ENCODE measurements at places on chromosomes 3 and 15.
A peak's percentile ranks its signal among the peaks of the same experiment; 100 is the strongest.

- DNase-seq: peak; percentile 44
Measured at GRCh38 chr3:57889807-57890206, 118.4 kb upstream of the FLNB start.

DNA sequence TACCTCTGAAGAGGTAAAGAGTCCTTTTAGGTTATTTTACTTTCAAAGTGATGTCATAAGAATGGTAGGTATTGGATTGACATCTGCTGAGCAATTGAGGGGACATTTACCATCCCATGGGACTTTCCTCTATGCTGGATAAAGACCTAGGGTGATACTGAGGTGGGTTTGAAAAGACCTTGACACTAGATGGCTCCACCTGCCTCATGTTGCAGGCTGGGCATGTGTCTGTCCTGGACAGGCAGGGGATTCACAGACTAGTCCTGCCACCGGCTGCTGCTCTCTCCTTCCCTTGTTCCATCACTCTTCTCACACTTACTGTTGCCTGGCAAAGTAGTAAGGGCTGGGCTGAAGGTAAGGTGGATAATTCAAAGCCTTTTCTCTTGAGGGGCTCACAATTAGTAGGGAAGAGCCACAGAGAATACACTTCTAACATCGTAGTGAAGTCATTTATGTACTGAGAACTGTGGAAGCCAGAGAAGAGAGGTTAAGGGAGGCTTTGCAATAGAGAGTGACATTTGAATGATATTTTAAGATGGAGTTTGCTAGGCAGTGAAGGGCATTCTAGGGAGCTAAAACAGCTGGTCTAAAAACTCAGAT lies 27.7 kb downstream of the TRAK1 start:
- DNase-seq: no peak

- DNase-seq: no peak
Measured at GRCh38 chr15:91795235-91795634, 58.3 kb upstream of the SLCO3A1 start.

DNA sequence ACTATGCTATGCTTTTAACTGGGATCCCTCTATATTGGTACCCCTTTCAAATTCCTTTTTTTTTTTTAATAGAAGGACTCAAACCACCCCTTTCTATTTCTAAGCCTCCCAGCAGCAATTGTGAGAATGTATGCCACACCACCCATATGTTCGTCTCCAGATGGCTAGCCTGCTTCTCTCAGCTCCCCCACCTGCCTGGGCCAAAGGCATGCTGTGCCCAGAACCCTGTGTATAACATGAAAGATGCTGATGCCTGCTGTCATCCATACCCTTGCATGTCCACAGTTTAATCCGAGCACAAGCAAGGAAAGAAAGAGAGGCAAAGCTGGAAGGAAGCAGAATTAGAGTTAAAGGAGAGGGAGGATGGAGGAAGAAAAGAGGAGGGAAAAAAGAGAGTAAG lies 159.5 kb upstream of the CNTN6 start:
- peak; percentile 79 for DNase-seq

GRCh38 chr3:48607519-48607918 lies 1.9 kb downstream of the UQCRC1 start:
- no peak for DNase-seq

- DNase-seq: no peak
Measured at GRCh38 chr3:169809230-169809795, 3.4 kb upstream of the LRRIQ4 start.

DNA sequence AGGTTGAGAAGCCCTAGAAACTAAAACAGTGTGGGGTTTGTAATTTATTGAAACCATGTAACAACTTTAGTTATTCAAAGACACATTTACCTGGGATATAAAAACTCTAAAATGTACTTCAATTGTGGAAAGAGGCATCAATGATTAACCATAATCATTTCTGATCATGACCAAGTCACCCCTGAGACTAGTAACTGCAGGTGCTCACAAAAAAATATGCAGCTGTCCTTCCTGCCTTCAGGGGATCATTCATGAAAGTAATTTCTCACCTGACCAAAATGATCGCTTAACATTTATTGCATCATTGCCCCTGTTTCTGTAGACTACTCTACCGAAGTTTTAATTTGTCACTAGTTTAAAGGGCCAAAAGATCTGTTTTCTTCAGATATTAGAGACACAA lies 9.0 kb downstream of the ACP3 start:
- DNase-seq: no peak

DNA sequence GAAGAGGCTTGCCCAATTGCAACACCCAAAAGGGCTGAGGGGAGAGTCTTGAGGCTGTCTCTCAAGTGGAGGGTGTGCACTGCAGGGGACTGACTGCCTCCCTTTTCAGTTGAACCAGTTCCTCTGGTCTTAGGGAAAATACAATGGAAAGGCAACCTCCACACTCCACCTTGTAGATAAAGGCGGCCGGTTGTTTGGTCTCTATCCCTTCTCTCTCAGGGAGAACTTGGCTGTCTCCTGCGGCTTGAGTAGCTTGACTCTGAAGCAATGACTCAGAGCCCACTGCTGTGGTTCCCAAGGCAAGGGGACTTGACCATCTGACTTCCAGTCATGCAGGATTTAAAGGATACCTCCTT lies 143.2 kb upstream of the UMPS start:
- DNase-seq: no peak

GRCh38 chr3:126126286-126126685 lies 42.4 kb upstream of the SLC41A3 start:
- no peak for DNase-seq

GRCh38 chr3:177772908-177773557 lies 575.8 kb upstream of the TBL1XR1 start:
- DNase-seq: no peak

- no peak for DNase-seq
Measured at GRCh38 chr3:44469914-44470313, 7.6 kb downstream of the ZNF445 start.

DNA sequence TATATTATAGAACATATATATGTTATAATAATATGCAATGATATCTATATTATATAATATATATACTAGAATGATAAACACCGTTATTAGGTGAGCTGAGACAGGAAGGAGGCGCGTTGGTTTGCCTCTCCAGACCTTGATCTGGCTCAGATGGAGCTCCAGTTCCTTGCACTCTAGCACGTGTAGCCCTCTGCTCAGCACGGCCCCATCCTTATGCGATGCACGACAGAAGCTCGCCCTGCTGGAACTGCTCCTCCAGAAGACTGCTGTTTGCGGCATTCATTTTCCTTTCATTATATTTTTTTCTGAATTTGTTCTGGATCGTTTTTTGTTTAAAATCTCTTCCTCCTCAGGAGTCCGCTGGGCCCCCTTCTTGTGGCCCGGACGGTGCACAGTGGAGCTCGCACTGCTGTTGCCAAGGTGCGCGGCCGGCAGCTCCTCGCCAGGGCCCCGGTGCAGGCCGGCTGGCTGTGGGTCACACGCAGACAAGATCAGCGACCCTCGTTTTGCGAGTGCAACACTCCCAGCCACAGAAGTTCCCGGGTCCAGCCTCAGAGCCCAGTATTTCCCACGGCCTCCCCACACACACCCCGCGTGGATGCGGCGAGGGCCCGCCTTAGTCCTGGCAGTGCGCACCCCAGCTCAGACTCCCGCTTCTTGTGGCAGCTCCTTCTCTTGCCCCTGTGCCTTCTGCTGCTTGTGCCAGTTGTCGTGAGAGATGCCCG lies 112.2 kb downstream of the CHL1 start:
- peak; percentile 14 for DNase-seq

DNA sequence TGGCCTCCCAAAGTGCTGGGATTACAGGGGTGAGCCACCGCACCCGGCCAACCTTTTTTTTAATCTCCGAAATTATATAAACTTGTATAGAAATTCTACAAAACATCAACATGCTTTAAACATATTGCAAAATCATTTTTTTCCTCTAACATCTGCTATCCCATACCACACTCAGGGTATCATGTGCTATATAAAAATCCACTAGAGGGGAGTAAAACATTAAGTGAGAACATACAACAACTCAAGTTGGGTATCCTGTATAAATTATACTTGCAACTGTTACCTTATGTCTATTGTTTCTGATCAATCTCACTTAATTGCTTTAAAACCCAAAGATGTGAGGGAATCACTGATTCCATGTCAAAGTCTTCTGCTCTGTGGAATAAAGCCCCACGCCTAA lies 71.9 kb upstream of the FBN1 start:
- no peak for DNase-seq

GRCh38 chr3:49972656-49973055 lies 32.7 kb downstream of the RBM6 start:
- DNase-seq: no peak

- no peak for DNase-seq
Measured at GRCh38 chr15:66722757-66723540, 20.9 kb downstream of the SMAD6 start.

DNA sequence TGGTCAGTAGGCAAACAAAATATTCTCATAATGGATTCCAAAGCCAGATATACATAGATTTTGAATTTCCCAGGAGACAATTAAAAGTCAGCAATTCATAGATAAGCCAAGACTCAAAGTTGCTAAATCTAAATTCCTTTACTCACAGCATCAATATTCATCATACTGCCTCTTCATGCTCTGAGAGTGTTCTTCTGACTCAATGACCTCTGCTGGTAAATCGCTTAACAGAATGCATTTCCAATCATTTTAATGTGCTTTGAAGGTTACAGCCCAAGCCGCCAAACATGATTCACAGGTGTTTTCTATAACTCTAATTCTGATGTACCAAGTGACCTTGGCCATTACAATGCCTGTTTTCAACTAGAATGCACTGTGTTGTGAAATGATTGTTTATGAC lies 24.2 kb upstream of the SLC4A7 start:
- no peak for DNase-seq

DNA sequence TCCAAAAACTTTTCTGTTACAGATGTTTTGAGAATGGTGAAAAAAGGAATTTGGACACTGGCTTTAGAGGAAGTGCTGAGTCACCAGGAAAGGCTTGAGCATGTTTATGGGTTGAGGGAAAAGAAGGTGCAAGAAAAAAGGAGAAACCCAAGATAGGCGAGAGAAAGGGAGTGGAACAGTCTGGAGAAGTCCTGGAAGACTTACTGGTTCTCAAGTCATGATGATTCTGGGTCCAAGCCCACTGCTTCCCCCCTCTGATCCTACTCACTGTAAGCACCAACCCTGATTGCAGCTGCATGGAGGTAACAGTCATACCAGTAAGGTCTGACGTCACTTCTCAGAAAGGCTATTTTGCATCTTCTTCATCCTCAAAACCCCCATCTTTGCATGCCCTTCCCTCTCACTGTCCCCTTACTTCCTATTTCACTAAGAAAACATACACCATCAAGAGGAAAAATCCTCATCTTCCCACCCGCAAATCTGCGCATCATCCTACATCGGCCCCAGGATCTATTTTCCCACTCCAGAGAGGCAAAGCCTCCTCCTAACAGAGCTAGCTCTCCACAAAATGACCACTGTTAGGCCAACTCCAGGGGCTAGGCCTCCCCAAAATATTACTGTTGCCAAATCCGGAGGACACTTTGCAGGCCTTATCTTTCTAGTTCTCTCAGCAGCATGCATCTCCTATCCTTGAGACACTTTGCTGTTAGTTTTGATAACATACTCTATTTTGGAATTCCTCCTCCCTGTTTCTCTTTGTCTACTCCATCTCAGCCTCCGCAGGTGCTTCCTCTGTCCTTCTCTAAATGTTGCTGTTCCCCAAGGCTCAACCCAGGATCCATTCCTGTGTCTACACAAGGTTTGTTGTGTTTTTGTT lies 3.2 kb upstream of the ATP13A3 start:
- DNase-seq: no peak

GRCh38 chr3:139935866-139936817 lies 1.2 kb downstream of the CLSTN2 start:
- no peak for DNase-seq

GRCh38 chr15:83018436-83018835 lies 7.0 kb upstream of the C15orf40 start:
- DNase-seq: no peak

DNA sequence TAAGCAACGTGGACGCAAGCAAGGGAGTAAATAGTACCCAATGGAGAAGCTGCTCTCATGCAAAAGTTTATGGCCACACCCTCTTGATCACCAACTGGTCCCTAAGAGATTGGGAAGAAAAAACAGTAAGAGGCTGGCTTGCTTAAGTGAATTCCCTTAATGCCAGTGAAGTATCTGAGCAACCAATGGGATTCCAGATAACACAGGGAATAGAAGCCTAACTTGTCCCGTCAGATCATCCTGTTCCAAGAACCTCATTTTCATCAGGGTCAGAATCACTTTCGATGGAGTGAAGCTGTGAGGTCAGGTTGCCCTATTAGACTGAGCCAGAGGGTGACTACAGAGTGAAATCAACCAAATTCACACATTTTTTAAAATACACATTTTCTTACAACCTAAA lies 104.3 kb downstream of the CD47 start:
- no peak for DNase-seq

DNA sequence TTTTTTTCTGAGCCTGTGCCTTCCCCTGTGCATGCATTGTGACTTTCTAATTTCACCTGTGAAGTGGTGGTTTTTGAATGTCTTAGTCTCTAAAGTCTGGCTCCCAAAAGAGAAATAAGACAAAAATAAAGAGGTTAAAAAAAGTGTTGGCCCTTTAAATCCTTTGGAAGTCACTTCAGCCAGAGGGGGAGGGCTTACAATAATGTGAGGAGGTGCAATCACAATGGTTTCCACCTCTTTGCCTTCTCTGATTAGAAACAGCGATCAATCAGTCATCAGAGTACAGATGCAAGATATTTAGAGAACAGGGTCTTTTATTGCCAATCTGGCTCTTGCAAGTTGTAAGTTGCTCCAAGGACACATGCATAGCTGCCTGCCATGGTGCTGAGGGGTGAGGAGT lies 64.1 kb upstream of the GCSAM start:
- DNase-seq: no peak

GRCh38 chr3:46318207-46318927 lies 35.5 kb upstream of the CCR2 start:
- no peak for DNase-seq

DNA sequence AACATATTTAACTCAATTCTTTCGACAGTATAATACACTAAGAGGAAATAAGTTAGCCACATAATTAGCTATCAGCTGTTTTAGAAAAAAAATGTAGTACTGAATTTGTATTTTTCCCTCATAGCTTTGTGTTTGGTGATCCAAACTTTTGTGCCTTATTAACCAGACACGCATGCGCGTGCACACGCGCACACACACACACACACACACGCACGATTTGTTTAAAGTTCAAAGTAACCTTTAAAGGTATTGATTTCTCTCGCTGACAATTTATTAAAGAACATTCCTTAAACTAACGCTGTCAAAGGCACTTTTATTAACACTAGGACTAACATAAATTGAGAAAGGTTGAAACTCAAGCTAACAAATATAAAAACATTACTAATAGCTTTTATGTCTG lies 198.9 kb downstream of the ROBO1 start:
- DNase-seq: no peak

DNA sequence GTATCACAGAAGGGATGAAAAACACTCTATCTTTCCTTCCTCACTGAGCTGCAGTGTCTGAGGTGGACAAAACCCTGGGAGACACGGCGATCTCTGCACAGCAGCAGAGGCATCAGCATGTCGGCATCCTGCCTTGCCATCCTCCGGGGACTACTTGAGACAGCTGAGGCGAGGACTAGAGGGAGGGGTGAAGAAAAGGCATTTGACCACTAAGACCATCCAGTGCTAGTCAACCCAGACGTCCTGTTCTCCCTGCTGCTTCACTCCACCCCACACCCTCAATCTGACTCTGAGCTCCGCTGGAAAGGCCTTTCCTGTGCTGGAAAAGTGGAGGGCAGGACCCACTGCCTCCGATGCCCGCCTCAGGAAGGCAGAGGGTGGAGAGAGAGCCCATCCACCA lies 67.3 kb downstream of the VGLL4 start:
- DNase-seq: no peak

- DNase-seq: no peak
Measured at GRCh38 chr15:56877255-56877970, 41.0 kb upstream of the TCF12 start.

Measured in cerebellum (tissue), 4 donors.